Fibroblast of villous mesenchyme (primary cell): ENCODE measurements at places on chromosomes 11 and 22.

DNA sequence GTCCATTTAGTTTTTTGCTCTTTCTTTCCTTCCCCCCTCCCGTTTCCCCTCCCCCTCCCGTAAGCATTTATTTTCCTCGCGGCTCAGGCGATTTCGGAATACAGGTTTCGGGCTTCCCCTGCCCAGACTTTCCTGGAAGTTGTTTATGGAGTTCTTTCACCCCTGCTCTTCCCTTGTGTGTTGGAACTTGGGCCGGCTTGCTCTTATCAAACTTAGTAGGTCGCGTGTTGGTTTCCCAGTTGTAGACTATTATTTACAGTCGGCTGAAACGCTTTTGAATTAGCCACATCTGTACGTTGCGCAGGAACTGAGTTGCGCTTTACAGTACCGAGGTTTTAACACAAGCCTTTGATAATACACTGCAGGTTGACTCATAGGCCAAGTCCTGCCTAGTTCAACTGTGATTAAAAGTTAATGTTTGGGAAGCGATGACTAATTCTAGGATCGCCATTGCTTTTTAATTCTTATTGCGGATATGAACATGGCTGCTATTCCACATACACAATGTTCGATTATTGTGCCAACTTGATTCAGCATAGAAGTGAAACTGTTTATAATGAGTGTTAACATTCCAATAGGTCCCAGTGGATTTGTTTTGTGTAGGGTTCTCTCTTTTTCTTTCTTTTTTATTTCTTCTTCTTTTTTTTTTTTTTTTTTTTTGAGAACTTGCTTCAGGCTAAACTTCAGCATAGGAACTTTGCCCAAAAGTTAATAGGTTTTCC lies 1.7 kb downstream of the YAP1 start:
- DNase-seq, result peak; percentile 95

GRCh38 chr11:5631969-5632635 lies 7.3 kb downstream of the TRIM34 start:
- DNase-seq, result no peak

- no peak for DNase-seq
Observed at GRCh38 chr22:50660306-50660705, 12.3 kb upstream of the SHANK3 start.

DNA sequence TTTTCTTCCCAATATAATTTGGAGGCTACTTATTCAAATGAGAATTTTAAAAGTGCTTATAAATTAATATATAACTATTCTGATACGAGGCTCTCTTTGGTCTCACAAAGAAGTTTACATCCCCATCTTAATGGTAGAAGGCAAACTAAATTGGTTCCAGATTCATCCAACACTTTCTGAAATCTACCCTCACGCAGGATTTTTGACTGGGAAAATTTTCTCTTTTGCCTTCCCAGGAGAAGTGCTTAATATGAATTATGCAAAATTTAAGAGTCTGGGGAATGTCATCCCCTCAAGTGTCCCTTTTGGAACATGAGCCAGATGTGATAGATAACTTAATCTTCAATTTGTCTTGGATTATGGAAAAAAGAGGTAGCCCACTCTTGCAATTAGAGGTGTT lies at the start of gene OR4C11:
OR4C11 (minus strand) TSS at position 101 of the 400 bp plus-strand sequence. CDS start 3,272 bp downstream, outside the sequence.
- no peak for DNase-seq

DNA sequence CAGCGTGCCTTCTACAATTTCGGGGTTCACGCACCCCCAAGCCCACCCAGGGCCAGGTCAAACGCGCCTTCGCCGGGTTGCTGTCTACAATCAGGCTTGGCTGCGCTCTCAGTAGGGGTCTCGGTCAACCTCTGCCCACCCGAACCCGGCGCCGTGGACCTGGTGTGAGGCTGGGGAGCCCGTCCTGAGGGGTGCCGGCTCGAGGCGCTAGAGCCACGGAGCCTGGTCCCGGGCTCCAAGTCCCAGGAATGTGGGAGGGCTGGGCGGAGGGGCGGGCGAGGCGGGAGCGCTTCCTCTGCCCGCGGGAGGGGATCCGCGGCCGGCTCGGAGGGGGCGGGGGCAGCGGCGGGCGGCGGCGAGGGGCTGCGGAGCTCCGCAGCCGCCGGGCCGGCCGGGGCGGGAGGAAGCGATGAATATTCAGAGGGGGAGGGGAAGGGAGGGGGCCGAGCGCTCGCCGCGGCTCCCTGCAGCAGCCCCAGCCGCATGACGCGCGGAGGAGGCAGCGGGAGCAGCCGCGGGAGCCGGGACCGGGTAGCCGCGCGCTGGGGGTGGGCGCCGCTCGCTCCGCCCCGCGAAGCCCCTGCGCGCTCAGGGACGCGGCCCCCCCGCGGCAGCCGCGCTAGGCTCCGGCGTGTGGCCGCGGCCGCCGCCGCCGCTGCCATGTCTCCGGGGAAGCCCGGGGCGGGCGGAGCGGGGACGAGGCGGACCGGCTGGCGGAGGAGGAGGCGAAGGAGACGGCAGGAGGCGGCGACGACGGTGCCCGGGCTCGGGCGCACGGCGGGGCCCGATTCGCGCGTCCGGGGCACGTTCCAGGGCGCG lies at the start of gene PTPRJ:
PTPRJ (plus strand) TSS at position 472 of the 819 bp plus-strand sequence. CDS start 354 bp downstream, outside the sequence.
- peak; percentile 57 for DNase-seq

- no peak for DNase-seq
Observed at GRCh38 chr11:79671401-79671800, 230.6 kb upstream of the TENM4 start.

- no peak for DNase-seq
Observed at GRCh38 chr11:5698281-5698680, 8.7 kb downstream of the TRIM22 start.

- DNase-seq, result no peak
Observed at GRCh38 chr11:29095821-29096220, 921.0 kb downstream of the KCNA4 start.

DNA sequence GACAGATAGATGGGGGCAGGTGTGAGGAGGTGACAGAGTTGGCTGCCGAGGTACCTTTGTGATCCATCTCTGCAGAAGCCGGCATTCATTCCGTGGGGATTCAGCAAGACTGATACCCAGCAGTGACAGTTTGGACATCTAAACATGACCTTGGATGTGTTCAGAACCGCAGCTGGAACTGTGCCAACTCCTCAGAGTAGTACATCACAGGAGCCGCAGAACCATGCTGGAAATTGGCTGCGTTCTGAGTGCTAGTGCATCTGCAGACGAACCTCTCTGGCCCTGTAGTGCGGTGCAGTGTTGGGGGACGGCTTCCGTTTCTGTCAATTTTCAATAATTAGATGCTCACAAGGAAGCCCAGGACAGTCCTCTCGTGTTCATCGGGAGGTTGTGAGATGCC lies 772.1 kb downstream of the NTM start:
- no peak for DNase-seq

- DNase-seq, result no peak
Observed at GRCh38 chr11:71504531-71504930, 22.5 kb upstream of the KRTAP5-7 start.

GRCh38 chr11:62757846-62758788 lies 3.3 kb upstream of the POLR2G start:
- no peak for DNase-seq

DNA sequence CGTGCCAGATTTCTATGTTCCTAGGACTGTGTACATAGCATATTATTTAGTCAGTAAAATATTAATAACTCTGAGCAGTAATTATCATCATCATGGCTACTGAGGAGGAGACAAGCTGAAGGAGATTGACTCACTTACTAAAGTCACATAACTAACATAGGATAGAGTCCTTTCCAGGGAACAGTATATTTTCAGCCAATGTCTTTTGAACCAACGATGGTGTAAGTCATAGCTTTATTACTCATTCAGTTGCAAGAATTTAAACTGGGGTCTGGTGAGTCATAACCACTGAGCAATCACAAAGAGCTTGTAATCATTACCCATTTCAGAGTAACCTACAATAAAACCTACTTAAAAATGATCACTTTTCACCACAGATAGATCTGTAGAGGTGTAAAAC lies 1564.8 kb upstream of the TENM4 start:
- peak; percentile 68 for DNase-seq

DNA sequence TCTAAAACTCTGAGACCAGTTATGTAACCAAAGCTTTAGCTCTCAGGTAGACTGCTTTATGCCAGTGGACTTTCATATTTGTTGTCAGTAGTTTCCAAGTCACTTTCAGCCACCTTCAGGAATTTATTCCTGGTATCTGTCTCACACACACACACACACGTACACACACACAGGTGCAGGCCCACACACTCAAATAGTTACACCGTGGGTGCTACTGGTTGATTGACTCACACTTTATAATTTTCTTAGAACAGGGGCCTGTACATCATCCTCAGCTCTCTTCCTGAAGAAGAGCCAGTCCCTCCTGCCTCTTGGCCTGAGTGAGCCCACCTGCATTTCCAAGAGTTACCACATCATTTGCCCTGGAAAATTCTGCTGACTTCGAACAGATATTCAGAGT lies 555.2 kb downstream of the SOX6 start:
- DNase-seq, result no peak

GRCh38 chr11:36501236-36501635 lies 8.8 kb downstream of the TRAF6 start:
- DNase-seq, result no peak

GRCh38 chr11:77705876-77706579 lies 68.4 kb upstream of the CLNS1A start:
- no peak for DNase-seq

DNA sequence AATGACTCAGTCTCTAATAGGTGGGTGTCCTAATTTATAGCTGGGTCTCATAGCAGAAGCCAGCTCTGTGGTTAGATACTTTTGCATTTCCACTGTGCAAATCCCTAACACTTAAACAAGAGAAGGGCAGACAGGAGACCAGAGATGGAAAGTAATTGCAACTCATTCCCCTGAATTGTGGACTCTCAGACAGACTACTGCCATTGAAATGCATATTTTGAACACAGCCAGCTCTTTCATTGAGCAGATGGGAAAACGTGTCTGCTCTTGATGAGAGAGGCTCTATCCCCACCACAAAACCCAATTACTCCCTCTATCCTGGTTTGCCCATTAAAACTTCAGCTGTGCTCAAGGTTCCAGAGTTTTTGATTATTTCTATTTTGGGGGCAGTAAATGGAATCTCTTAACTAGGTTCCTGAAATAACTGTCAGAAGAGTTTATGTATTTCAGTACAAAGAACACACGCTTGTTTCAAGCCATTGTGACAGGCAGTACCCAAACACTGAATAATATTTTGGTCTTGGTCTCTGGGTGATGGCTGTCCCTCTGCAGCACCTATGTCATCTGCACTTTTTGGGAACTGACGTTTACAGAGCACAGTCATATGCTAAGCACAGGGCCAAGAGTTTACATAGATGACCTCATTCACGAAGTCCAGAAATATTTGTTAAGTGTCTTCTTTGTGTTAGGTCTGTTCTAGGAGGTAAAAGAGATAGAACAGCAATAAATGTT lies 41.7 kb downstream of the FAM227A start:
- DNase-seq, result peak; percentile 28

DNA sequence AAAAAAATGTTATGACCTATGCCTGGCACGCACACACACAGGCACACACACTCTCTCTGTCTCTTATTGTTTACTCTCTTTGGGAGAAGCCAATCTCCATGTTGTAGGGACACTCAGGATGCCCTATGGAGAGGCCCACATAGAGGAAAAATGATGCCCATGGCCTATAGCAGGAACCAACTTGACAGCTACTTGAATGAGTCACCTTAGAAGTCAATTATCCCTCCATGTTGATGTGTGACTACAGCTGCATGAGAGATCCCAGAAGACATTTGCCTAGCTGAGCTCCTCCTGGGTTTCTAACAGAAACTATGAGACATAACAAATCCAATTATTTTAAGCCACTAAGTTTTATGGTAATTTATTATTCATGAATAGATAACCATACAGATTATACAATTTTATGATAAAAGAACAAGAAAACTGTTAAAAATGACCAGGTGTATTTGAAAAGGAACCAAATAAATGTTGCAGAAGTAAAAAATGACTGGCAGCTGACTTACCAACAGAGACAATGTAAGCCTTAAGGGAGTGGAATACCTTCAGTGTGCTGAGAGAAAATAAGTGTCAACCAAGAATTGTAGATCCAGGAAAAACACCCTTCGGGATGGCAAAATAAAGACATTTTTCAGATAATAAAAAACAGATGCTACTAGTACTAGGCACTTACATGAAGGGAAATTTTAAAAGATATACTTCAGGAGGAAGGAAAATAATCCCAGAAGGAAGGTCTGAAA lies 403.7 kb upstream of the SYN3 start:
- no peak for DNase-seq

GRCh38 chr11:3345736-3346135 lies 33.2 kb downstream of the ZNF195 start:
- DNase-seq, result no peak

DNA sequence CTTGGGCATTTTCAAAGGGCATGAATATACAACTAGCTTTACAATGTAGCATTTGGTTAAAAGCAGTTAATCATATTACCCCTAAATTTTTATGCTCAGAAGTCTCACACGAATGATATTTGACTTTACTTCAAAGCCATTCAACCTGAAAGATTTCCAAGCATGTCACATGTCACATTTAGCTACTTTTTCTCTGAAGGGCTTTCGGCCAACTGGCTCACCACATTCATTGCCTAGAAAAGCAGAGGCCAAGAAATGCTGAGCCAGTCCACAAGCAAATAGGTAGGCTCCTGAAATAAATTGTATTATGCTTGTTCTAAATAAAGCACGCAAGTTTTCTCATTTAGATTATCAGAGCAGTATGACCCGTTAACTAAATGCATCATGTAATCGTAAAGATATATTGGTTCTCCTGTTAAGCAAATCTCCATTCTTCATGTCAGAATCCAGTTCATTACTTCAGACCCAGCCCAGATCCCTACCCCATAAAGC lies 30.6 kb downstream of the PAX6 start:
- DNase-seq, result no peak

DNA sequence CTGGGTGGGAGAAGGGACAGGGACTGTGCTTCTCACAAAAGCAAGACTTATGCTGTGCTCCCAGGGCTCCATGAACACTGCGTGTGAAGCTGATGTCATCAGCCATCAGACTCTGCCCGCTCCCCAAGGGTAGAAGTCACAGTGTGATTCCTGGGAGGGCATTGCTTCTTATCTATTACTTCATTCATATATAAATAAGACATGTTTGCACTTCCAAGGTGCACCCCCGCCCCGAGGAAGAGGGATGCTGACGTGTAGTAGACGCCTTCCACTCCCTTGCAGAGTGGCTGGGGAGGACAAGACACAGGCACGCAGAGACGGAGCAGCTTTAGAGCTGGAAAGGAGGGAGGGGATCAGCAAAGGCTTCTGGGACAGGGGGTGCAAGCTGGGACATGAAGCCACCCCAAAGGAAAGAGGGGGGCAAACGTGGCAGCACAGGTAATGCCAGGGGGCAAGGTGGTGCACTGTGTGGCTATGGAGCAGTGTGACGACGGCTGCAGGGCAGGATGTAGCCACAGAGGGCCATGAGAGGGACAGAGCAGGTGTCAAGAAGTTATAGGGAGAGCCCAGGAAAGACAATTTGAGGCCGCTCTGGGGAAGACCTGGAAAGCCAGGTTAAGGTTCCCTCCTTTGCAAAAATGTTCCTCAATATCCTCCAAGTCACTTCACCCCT lies 558.5 kb downstream of the MN1 start:
- no peak for DNase-seq

- no peak for DNase-seq
Observed at GRCh38 chr22:29702000-29702930, 17.5 kb upstream of the CABP7 start.
